ENCODE measurements at places on chromosomes 2 and 18. TPM values are rescaled to one million over a fixed set of nuclear protein-coding genes. Genes with fewer than 3 reads are reported as not detected.
A peak's percentile ranks its signal among the peaks of the same experiment; 100 is the strongest.

DNA sequence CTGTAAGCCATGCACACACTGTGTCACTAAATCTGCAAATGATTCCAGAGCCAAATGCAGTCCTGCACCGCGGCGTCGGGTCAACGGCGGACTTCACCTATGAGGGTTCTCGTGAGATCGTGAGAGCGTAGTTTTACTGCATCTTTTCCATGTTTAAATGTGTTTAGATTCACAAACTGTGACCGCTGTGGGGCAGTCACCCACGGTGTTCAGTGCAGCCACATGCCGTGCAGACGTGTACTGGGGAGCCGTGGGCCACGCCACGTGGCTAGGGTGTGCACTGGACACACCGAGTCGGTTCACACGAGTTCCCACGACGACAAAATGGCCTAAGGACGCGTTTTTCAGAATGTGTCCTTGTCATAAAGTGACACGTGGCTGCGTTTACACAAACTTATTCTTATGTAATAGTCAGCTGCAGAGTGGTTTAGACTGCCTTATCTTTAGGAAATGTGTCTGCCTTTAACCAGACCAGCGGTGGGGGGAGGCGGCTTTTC lies 34.1 kb downstream of the NFATC1 start:
- ATAC-seq: no peak

DNA sequence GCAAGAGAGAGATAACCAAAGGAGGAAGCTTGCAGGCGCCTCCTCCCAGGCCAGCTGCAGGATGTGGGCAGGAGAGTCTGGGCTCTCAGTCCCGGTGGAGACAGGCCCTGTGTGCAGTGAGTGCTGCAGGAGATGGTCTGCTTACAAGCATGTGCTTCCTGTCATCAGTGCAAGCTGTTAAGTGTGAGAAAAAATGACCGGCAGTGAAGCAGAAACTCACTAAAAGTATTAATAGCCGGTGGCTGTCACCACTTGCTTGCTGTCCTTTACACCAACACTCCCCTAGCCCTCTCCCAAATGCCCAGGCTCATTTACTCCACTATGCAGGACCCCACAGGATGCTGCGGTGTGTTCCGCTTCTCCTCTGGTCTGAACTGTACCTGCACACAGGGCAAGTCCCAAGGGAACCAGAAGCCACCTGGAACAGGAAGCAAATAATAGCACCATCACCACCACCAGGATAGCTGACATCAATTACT lies 435.6 kb upstream of the HS6ST1 start:
- ATAC-seq: peak; percentile 83

GRCh38 chr2:237873421-237873831 lies 14.0 kb downstream of the RAMP1 start:
- no peak for ATAC-seq

- no peak for ATAC-seq
Observed at GRCh38 chr18:50250935-50251334, 15.4 kb downstream of the CFAP53 start.

DNA sequence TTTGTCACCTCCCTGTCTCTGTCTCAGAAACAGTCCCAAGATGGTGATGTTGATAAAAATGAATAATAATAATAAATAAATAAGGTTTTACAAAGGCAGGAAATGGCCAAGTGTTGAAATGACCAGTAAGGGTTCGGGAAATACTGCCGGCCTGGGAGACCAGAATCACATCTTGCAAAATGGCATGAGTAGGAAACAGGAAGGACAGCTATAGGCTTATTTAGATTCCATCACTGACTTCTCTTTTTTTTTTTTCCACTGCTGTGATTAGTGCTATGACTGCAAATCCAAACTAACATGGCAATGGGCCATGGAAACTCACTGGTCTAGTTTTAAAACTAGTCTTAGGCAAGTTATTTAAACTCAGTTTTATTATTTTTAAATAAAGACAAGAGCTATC lies 60.6 kb downstream of the SCN1A start:
- ATAC-seq: no peak

DNA sequence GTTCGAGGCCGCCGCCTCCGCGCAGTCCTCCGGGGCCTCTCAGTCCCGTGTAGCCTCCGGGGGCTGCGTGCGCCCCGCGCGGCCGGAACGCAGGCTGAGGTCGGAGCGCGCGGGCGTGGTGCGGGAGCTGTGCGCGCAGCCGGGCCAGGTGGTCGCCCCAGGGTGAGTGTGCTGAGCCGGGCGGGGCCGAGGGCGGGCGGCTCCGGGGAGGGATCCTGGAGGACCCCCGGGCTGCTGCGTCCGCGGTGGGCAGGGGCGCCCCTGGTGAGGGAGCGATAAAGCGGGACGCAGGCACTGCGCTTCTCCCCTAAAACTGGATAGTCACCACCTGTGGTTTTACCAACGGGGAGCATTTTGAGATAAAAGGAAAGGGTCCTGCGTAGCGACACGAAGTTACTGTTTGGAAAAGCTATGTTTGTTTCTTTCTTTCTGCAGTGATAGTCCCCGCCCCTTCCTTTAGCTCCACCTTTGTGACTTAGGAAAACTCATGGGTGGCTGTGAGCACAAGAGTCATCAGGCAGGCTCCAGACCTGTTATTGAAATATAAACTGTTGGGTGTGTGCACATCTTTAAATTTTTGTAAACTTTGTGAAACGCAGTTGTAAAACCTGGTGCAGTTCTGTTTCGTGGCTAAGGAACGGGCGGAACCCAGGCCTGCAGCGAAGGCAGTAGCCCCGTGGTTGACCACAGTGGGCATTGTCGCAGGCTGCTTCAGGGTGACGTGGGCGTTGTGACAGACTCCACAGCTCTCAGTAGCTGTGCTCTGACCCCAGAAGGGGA lies 687 bp downstream of the CTDP1 start:
- peak; percentile 4 for ATAC-seq

- peak; percentile 48 for ATAC-seq
Observed at GRCh38 chr2:190069936-190070696, 7.6 kb upstream of the MSTN start.

GRCh38 chr2:233240897-233241296 lies 10.6 kb upstream of the ATG16L1 start:
- ATAC-seq: no peak

GRCh38 chr2:188320861-188321260 lies 29.2 kb downstream of the GULP1 start:
- ATAC-seq: no peak

DNA sequence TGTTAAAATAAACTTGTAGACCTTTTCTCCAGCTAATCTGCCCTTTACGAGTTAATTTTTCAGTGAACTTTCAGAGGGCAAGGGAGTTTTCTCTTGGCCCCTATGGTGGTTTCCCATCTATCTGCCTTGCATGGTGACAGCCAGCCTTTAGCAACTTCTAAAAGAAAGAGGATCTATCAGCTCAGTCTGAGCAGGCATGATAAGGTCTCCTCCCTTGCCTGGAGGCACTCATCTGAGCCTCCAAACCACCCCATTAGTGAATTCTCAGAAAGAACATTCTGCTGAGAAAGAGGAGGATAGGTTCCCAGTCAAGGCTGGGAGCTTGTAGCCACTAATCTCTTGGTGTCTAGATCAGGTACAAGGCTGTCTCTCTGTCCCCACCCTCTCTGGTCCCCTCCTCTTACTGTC lies 10.7 kb upstream of the GYPC start:
- no peak for ATAC-seq

GRCh38 chr2:121860033-121860757 lies 104.7 kb downstream of the TSN start:
- peak; percentile 89 for ATAC-seq

GRCh38 chr2:84801811-84802210 lies 79.1 kb downstream of the TRABD2A start:
- no peak for ATAC-seq

DNA sequence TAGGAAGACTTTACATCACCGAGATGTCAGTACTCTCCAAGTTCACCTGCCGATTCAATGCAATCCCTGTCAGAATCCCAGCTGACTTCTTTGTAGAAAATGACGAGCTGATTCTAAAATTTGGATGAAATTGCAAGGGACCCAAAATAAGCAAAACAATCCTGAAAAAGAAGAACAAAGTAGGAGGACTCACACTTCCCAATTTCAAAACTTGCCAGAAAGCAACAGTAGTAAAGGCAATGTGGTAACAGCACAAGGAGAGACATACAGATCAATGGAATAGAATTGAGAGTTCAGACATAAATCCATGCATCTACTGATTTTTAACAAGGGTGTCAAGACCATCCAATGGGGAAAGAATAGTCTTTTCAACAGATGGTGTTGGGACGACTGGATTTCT lies 52.2 kb downstream of the SMAD7 start:
- ATAC-seq: no peak

GRCh38 chr2:10346929-10347561 lies 44.3 kb downstream of the HPCAL1 start:
- ATAC-seq: no peak

DNA sequence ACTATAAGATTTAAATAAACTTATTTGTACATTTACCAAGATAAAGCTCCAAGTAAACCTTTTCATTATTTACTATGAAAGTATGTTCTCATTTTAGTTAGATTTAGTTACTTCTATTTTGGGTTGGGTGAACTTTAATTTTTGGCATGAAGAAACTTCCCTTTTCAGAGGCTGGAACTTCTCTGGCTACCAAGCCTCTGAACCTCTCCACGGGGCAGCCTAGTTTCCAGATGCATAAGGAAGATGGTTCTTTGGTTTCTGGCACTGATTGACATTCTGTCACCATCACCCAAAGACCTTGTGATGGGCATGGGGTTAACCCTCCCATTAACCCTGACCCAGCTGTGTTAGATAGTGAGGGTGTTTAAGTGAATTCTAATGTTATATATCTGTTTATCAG lies 17.1 kb downstream of the PSD4 start:
- no peak for ATAC-seq

DNA sequence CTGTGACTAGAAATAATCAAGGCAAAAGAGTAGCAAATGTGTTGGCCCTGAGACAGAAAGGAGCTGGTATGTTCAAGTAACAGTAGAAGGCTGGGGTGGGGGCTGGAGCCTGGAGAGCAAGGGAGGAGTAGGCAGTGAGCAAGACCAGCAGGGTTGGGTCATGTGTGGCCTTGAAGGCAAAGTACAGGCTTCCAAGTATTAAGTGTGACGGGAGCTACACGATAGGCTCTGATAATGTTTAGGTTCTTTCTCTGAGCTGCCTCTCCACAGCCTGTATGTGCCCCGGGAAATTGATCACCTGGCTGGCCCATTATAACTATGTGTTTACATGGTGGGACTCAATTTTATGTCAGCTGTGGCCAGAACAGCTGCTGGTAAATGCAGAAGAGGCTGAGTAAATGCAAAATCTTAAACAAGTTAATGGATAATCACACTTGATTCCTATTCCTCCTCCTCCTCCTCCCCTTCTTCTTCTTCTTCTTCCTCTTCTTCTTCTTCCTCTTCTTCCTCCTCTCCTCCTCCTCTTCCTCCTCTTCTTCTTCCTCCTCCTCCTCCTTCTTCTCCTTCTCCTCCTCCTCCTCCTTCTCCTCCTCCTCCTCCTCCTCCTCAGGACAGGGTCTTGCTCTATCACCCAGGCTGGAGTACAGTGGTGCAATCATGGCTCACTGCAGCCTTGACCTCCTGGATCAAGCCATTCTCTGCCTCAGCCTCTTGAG lies 9.3 kb downstream of the IL1F10 start:
- no peak for ATAC-seq

DNA sequence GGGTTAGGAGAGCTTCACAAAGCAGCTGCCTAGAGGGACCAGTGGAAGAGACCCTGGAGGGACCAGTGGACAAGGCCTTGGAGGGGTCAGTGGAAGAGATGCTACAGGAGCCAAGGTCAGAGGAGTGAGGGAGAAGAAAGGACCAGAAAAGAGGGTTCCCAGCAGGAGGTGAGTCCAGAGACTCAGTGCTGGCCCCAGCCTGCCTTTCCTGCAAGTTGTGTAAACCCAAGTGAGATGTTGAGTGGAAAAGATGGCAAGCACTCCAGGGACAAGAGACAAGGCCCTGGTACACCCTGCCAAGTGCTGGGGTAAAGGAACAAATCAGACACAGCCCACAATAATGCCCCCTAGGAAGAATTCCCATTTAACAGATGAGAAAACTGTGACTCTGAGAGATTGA lies 94.4 kb downstream of the TTC32 start:
- ATAC-seq: no peak

DNA sequence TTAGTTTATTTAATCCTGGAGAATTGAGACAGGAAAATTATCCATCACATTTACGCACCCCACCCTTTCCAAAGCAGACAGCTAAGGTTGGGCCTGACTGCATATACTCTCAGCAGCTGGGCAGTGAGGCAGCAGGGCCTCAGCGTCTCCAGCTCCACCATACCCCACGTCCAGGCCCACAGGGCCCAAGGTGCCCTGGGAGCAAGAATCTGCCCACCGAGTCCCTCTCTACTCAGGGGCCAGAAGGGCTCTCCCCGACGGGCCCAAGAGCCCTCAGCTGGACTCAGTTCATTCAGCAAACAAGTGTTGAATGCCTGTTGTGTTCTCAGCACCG lies 126.3 kb downstream of the SEPTIN10 start:
- no peak for ATAC-seq

DNA sequence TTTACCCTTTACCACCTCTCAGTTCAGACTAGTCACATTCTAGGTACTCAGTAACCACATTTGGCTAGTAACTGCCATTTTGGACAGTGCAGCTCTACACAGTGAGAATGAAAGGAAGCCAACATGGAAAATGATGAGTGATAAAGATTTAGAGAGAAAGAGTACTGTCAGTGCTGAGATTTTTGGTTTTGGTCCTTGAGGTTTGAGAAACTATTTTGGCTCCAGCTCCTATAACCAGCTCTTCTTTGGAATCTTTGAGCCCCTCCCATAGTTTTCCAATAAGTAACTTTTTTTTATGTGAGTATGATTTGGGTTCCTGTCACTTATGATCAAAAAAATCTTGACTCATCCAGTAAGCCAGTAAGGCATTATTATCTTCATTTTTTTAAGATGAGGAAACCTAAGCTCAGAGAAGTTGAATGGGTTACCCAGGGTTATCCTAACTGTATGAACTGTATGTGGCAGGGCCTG lies 173.0 kb downstream of the BABAM2 start:
- no peak for ATAC-seq

DNA sequence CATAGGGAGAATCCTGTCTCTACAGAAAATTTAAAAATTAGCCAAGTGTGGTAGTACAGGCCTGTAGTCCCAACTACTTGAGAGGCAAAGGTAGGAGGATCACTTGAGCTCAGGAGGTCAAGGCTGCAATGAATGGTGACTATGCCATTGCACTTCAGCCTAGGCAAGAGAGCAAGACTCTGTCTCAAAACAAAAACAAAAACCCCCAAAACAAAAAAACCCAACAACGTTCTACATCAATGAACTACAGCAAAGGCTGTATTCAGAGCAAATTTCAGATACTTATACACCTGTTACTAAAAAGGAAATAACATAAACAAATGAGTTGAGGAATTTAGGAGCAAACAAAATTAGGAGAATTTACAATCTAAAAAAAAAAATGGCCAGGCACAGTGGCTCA lies 22.6 kb downstream of the YES1 start:
- ATAC-seq: no peak

GRCh38 chr18:36590621-36591580 lies 237.9 kb downstream of the TPGS2 start:
- no peak for ATAC-seq

The RTN4 gene
- total RNA-seq: 255 TPM

The SOX11 gene
- 22.7 TPM for total RNA-seq

The HAAO gene
- 2.2 TPM for total RNA-seq

The FER1L5 gene
- total RNA-seq: 0.15 TPM

The SP9 gene
- 0.16 TPM for total RNA-seq

The TSPYL6 gene
- total RNA-seq: 0.90 TPM
